ENCODE measurements at places on chromosomes 2 and 18.

- DNase-seq: no peak
Observed at GRCh38 chr2:86747711-86748639, 27.9 kb downstream of the RMND5A start.

- DNase-seq: no peak
Observed at GRCh38 chr2:219997341-219997851, 370.0 kb downstream of the SLC4A3 start.

DNA sequence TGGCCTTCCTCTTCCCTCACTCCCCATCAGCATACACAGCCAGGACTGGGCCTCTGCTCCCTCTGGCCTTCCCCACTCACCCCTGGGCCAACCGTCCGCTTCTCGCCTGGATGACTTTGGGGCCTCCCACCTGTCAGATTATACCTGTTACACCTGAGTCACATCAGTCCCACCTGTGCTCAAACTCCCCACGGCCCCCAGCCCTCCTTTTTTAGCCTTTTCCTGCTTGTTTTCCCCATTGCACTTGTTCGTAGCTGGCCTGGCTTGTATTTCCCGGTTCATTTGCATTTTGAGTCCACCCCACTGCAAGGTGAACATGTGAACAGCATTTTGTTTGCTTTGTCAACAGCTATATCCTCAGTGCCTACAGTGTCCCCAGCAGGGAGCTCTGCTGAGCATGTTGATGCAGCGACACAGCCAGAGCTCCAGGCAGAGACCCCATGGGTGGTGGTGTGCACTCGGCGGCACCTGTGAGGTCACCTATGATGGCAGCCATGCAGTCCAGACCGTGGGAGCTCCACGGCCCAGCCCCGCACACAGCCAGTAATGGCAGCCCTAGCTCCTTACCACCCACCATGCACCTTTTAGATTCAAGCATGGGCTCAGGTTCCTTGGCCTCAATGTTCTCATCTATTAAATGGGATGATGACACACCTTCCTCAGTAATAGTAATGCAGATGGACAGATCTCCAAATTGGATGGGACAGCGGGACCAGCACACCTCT, 276.4 kb upstream of the HS6ST1 start:
- peak; percentile 46 for DNase-seq

GRCh38 chr18:48821251-48821590, 129.5 kb downstream of the SMAD7 start:
- DNase-seq: no peak

DNA sequence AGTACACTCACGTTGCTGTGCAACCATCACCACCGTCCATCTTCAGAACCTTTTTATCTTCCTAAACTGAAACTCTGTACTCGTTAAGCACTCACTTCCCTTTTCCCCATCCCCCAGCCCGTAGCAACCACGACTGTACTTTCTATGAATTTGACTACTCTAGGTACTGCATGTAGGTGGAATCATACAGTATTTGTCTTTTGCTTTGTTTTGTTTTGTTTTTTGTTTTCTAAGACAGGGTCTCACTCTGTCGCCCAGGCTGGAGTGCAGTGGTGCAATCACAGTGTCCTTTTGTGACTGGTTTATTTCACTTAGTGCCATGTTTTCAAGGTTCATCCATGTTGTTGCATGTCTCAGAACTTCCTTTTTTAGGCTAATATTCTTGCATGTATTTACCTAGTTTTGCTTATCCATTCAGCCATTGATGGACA, 7.0 kb upstream of the TYMS start:
- DNase-seq: no peak

DNA sequence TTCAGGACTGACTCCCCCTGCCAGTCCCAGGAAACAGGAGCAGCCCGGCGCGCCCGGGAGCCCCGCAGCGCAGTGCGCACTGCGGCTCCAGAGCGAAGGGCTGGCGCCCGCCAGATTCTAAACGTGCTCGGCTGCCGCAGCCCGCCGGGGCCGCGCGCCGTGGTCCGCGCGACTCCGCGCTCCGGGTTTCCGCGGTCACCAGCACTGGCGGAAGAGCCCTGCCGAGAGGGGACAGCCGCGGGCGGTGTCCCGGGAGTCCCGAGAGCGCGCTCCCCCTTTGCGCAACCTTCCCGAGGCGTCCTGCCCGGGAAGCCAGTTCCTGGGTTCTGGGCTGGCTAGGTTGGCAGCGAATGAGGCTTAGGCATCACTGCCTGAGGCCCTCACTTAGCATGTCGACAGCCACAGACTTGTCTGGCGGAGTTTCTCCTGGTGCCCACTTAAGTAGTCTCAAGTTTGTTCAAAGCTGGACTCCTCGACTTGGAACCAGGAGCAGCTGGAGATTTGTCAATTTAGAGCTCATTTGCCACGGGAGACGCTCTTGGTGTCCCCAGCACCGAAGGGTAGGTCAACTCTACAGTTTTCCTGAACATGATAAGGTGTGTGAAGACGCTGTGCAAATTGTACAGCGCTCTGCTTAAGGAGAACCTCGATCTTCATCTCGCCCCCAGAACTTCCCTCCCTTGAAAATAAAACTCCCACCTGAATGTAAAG, 1.5 kb upstream of the VSNL1 start:
- no peak for DNase-seq

GRCh38 chr2:42916324-42916723, 123.9 kb upstream of the HAAO start:
- DNase-seq: no peak

DNA sequence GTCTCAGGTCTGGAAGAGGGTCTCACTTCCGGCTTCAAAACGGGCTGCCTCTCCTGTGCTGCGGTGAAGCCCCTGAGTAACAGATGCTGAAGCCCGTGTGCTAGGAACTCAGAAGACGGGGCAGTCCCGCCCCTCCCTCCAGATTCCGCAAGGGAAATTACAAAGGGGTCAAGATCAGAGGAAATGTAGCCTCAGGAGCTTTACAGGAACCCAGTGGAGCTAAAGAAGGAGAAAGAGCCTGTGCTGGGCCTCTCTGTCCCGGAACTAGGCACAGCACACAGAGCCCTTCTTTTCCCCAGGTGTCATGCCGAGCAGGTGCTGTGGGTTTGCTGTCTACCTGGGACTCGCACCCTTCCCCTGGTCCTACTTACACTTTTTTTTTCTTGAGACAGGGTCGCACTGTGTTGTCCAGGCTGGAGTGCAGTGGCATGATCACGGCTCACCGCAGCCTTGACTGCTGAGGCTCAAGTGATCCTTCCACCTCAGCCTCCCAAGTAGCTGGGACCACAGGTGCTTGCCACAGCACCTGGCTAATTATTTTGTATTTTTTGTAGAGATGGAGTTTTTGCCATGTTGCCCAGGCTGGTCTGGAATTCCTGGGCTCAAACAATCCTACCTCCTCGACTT, 72.7 kb upstream of the MAP4K4 start:
- no peak for DNase-seq

- no peak for DNase-seq
Observed at GRCh38 chr2:176443946-176444345, 174.7 kb downstream of the MTX2 start.

GRCh38 chr2:228917220-228917619, 353.9 kb downstream of the PID1 start:
- DNase-seq: no peak

DNA sequence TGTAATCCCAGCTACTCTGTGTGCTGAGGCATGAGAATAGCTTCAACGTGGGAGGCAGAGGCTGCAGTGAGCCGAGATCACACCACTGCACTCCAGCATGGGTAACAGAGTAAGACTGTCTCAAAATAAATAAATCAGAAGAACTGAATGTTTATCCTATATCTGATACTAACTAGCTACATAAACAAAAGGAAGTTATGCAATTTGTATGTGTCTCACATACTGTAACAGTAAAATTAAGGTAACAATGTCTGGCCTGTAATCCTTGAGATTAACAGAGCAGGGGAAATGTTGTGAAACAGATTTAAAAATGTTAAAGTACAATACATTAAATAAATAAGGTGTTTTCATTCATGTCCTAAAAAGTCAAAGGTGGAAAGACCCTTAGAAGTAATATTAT, 150.8 kb downstream of the MEMO1 start:
- no peak for DNase-seq

- DNase-seq: no peak
Observed at GRCh38 chr2:98703738-98704137, 27.2 kb downstream of the MGAT4A start.

GRCh38 chr2:96772903-96773671, 12.4 kb downstream of the CNNM4 start:
- DNase-seq: peak; percentile 28

GRCh38 chr2:45823723-45824206, 172.3 kb downstream of the PRKCE start:
- no peak for DNase-seq

DNA sequence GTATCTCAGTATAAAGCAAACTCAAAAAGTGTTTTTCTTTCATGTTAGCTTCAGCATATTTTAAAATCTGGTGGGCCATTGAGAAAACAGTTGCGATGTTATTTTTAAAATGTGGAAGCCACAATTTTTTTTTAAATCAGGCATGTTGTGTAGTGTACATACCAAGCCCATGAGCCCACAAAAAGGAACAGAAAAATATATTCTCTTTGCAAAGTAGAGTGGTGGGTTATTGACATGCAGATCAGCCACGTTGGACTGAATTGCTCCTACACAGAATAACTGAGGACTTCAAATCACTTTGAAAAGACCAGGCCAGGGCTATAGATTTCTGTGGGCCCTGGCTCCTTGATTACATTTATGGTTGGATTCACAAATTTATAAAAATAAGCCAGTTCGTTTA, 774.4 kb downstream of the DCC start:
- no peak for DNase-seq

DNA sequence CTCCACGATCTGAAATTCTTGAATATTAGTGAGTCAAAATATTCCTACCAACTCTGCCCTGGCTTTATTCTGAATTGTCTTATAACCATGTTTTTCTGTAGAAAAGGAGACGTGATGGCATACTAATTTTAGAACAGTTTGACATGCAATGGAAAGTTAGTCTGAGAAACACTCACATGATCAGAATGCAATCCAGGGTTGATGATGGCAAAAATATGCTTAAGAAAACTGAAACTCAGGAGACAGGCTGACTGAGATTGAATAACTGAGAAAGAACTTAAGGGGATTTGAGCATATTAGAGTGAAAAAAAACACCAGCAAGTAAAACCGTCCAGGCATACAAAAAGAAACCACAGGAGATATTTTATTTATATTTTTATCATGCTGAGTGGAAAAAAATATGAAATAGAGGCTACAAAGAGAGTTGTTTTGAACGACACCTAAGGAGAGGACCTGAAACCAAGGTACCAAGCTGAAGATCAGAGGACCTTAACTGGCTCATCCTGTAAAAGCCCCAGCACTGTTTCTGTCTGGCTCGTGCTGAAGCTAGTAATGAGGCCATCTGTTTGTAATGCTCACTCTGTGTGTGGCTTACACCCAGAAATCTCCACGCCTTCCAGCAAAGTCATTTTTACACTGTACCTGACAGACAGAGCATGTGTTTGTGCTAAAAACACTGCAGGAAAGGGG, 437.2 kb upstream of the PKDCC start:
- no peak for DNase-seq

- DNase-seq: no peak
Observed at GRCh38 chr2:238846628-238847418, 1.1 kb upstream of the TWIST2 start.

DNA sequence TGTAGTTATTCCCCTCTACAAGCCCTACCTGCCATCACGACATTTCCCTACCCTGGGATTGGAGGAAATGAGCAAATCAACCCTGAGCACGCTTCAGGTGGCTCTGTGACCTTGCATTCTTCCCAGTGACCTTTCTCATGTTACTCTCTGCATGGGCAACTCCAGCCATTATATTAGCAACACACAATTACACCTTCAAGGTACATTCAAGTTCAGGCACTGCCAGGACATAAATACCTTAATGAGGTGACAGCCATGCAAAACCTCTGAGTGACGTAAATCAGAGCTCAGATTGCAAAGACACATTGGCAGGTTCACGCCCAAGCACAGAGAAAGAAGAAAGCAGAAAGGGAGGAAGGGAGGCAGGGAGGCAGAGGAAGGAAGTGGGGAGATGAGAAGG, 68.7 kb upstream of the ALK start:
- DNase-seq: no peak

GRCh38 chr2:121519732-121520640, 10.7 kb upstream of the RNU4ATAC start:
- DNase-seq: no peak
